ENCODE measurements at places on chromosomes 12 and 14. TPM values are rescaled to one million over a fixed set of nuclear protein-coding genes. Genes with fewer than 3 reads are reported as not detected.

DNA sequence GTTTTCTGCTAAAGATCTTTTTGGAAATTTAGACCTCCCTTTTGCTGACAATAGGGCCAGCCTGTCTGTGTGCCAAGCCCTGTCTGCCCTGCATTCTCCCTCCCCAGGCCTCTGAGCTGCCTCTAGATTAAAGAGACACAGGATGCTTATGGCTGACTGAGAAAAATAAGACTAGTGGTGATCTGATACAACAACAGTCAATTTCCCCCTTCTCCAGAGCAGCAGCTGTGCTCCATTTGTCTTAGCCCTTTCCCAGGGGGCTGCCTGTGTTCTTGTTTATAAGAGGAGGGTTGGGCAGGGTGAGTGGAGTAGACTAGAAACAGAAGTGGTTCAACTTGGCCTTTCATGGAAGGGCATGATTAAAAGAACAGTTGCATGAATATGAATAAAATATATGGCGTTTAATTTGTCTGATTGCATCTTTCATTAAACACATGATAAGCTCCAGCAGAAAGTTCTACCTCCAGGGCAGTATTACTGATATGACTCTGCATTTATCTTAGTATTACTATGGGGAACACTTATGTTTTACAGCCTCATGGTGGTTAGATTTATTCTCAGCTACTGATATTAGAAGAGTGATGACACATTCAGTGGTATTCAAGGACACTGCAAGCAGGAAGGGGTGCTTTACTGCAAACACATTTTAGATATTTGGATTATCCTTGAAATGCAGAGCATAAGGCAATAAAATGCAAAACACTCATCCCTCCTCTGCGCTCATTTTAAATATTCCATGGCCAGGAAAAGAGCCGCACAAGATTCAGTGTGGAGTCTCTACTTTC is 150.2 kb upstream of the CLEC14A start:
- H3K27me3 ChIP-seq, result no peaks in the 10 kb centered on the region
- no peaks in the 10 kb centered on the region for H3K36me3 ChIP-seq
- no peak overlapping the region for H3K4me3 ChIP-seq
- H3K27ac ChIP-seq, result no peak overlapping the region
- DNase-seq, result peak; percentile 61

DNA sequence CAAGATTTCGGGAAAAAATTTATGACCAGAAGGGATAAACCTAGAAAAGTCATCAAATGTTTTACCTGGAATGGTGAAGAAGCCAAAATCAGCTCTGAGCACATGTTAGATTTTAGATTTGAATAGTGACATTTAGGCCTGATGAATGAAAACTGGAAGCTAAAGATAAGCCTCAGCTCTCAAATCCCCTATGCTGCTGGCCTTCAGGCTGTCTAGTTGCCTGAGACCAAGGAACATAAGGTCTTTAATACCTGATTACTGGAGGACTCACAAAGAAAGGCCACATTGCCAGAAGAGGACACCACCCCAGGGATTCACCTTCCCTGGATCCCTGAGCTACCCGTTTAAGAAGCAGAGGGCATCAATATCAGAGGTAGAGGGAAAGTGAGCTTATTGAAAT is 56.6 kb downstream of the BCL2L14 start:
- no peak overlapping the region for H3K4me3 ChIP-seq
- H3K27ac ChIP-seq, result no peak overlapping the region
- H3K4me1 ChIP-seq, result peaks cover 9% of the 10 kb centered on the region

GRCh38 chr12:59388694-59389093 is 207.1 kb upstream of the SLC16A7 start:
- no peaks in the 10 kb centered on the region for H3K27me3 ChIP-seq
- no peak overlapping the region for H3K27ac ChIP-seq
- no peak overlapping the region for H3K4me3 ChIP-seq
- no peaks in the 10 kb centered on the region for H3K4me1 ChIP-seq

- no peak for DNase-seq
- H3K36me3 ChIP-seq, result peaks cover 43% of the 10 kb centered on the region
- H3K4me1 ChIP-seq, result no peaks in the 10 kb centered on the region
These were observed 199.5 kb downstream of the ANO6 start for GRCh38 chr12:45415393-45415817.

- peaks cover 3% of the 10 kb centered on the region for H3K4me1 ChIP-seq
- H3K4me3 ChIP-seq, result no peak overlapping the region
- no peaks in the 10 kb centered on the region for H3K27me3 ChIP-seq
- no peak overlapping the region for H3K27ac ChIP-seq
- no peaks in the 10 kb centered on the region for H3K36me3 ChIP-seq
These were observed 192.5 kb upstream of the PWP1 start for GRCh38 chr12:107493135-107493494.

DNA sequence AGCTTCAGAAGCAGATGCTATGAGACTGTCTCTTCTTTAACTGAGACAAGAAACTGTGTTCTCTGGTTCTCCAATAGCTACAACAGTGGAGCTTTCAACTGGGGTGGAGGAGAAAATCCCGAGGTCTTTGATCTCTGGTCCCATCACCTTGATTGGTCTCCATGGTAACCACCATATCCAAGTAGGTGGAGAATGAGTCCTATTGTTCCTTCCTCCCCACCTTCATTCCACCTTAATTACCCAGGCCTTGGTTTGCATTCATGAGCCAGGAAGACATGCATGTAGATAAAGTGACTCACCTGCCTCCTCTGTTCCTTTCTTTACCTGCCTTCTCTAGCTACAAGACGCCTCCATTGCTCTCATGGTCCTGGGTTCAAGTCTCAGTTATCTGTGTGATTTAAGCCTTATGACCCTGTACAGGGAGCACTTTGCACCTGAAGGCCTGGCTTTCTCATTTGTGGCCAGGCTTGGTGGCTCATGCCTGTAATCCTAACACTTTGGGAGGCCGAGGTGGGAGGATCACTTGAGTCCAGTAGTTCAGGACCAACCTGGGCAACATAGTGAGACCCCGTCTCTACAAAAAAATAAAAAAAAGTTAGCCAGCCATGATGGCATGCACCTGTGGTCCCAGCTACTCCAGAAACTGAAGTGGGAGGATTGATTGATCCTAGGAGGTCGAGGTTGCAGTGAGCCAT is 157.7 kb upstream of the TBX3 start:
- H3K27ac ChIP-seq, result no peak overlapping the region
- DNase-seq, result no peak
- H3K36me3 ChIP-seq, result no peaks in the 10 kb centered on the region
- no peaks in the 10 kb centered on the region for H3K27me3 ChIP-seq

DNA sequence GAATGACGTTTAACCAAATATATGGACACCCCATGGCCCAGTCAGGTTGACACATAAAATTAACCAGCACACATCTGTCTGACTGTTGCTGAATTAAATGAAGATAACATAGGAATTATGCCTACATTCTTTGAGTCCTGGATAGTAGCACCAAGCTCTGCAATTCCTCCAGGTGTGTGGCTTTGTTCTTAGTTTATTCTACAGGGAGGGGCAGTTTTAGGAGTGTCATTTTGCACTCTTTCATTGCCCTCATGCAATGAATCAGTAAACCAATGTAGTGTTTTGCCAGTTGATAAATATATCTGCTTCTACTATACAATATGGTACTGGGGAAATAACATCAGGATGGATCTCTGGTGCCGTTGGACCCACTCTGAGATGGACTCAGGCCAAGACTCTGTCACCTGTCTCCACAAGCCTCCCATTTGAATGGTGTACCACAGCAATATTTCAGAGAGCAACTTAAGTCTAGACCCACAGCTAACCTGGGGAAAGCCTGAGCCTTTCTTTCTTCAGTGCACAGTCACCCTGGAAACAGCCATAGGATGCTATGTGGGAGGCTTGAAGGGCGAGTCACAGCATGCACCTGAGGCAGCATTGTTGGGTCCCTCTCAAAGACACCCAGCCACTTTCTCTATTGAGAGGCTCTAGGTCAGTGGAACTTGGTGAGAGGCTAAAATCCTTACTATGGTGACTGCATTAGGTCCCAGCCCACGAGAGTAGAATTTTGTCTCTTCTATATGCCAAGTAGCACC is 73.2 kb downstream of the ANO4 start:
- DNase-seq, result no peak
- H3K4me1 ChIP-seq, result no peaks in the 10 kb centered on the region
- no peaks in the 10 kb centered on the region for H3K36me3 ChIP-seq
- H3K27ac ChIP-seq, result no peak overlapping the region
- H3K4me3 ChIP-seq, result no peak overlapping the region

GRCh38 chr12:77979597-77980250 is 149.0 kb downstream of the NAV3 start:
- peak; percentile 44 for DNase-seq
- no peak overlapping the region for H3K4me3 ChIP-seq
- H3K4me1 ChIP-seq, result no peaks in the 10 kb centered on the region
- H3K27ac ChIP-seq, result no peak overlapping the region
- H3K27me3 ChIP-seq, result no peaks in the 10 kb centered on the region
- no peaks in the 10 kb centered on the region for H3K36me3 ChIP-seq

DNA sequence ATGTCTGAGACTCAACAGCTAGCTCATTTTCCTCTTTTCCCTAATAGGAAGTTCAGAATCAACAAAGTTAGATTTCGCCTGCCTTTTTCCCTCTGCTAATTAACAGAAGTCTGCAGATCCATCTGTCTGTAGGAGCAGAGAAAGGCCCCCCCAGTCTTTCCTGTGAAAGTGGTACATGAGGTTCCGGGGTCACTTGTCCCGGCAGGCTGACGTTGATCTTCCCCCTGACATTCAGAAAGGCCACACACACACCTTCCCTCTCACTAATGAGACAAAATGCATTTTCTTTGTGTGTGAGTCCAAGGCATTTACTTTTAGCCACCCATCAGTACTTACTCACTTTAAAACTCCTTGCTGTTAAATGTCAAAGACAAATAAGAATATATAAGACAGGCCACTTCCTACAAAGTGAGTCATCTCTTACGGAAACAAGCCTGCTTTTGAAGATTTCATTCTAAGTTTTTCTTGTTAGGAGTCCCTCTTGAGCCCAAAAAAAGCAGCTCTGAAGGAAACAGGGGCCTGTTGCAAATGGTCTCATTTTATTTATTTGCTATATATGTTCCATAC is 138.7 kb downstream of the TTC7B start:
- peaks cover 2% of the 10 kb centered on the region for H3K36me3 ChIP-seq
- DNase-seq, result peak; percentile 80
- H3K27me3 ChIP-seq, result no peaks in the 10 kb centered on the region
- no peak overlapping the region for H3K4me3 ChIP-seq

- H3K27me3 ChIP-seq, result peaks cover 100% of the 10 kb centered on the region
- no peaks in the 10 kb centered on the region for H3K4me1 ChIP-seq
- DNase-seq, result no peak
- no peaks in the 10 kb centered on the region for H3K36me3 ChIP-seq
These were observed 15.3 kb downstream of the NKX2-1 start for GRCh38 chr14:36504771-36505175.

- no peak overlapping the region for H3K27ac ChIP-seq
- peaks cover 21% of the 10 kb centered on the region for H3K4me1 ChIP-seq
- H3K4me3 ChIP-seq, result no peak overlapping the region
- DNase-seq, result no peak
These were observed 48.3 kb upstream of the CNTN1 start for GRCh38 chr12:40643976-40644375.

DNA sequence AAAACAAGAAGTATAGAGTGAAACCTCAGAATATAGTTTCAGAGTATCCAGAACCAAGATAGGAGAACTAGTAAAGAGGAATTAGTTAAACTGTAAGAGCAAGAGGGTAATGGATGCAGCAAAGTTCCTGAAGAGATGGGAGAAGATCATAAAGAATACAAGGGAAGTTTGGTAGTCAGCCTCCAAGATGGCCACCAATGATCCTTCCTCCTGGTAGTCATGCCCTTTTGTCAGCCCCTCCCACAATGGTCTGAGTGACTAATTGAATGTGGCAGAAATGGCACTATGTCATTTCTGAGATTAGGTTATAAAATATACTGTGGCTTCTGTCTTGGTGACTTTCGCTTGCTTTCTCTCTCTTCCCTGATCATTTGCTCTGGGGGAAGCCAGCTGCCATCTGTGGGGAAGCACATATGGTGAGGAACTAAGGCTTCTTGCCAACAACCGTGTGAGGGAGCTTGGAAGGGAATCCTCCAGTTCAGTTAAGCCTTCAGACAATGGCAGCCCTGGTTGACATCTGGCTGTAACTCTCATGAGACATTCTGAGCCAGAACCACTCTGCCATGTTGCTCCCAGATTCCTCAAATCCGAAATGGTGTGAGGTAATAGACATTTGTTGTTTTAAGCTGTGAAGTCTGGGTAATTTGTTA is 55.3 kb upstream of the AMN1 start:
- peaks cover 7% of the 10 kb centered on the region for H3K4me1 ChIP-seq
- no peak overlapping the region for H3K4me3 ChIP-seq
- no peaks in the 10 kb centered on the region for H3K27me3 ChIP-seq
- no peaks in the 10 kb centered on the region for H3K36me3 ChIP-seq
- no peak for DNase-seq
- no peak overlapping the region for H3K27ac ChIP-seq

DNA sequence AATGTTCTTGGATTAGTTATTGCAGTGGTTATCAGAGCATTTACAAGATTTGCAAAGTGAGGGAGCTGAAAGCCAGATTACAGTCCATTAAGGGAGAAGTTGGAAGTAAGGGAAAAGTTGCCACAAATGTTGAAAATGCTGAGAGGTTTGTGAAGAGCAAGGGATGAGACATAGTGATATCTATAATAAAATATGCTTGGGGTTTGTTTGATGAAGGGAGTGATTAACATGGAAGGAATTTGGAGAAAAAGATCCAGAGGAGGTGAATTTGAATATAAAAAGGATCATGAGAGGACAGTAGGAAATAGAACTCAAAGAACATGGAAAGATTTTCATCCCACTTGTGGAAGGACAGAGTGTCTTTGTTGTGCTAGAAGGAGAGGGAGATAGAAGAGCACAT is 19.3 kb upstream of the CCER1 start:
- H3K4me3 ChIP-seq, result no peak overlapping the region
- no peak overlapping the region for H3K27ac ChIP-seq
- no peaks in the 10 kb centered on the region for H3K4me1 ChIP-seq
- H3K27me3 ChIP-seq, result no peaks in the 10 kb centered on the region
- no peaks in the 10 kb centered on the region for H3K36me3 ChIP-seq
- no peak for DNase-seq

DNA sequence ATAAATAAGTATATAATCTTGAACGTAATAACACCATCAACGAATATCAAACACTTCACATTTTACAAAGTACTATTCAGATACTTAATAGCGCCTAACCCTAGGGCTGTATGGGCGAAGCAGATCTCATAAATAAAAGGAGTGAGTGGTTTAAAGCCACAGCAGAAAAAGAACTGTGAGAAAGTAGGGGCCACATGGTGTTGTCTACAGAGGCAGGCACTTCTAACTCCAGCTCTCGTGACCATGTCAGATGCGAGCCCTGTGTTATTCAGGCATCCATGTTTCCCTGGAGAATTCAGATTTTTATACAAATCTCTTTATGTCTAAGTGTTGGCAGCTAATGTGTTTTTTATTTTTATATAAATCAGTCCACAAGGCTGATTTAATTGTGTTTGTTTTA is 212.2 kb downstream of the FBXL14 start:
- H3K4me3 ChIP-seq, result no peak overlapping the region
- no peak overlapping the region for H3K27ac ChIP-seq
- H3K36me3 ChIP-seq, result no peaks in the 10 kb centered on the region
- no peaks in the 10 kb centered on the region for H3K27me3 ChIP-seq
- no peak for DNase-seq

Gene PDE3A
- 2.7 TPM for total RNA-seq

Gene DCN
- total RNA-seq, result 0.92 TPM

Gene LHX5
- not detected for total RNA-seq

All from cardiac muscle cell (in vitro differentiated cells and primary cell).